ENCODE measurements at places on chromosomes 5 and 9.

- DNase-seq: no peak
Measured at GRCh38 chr5:406041-406440, 36.9 kb upstream of the EXOC3 start.

DNA sequence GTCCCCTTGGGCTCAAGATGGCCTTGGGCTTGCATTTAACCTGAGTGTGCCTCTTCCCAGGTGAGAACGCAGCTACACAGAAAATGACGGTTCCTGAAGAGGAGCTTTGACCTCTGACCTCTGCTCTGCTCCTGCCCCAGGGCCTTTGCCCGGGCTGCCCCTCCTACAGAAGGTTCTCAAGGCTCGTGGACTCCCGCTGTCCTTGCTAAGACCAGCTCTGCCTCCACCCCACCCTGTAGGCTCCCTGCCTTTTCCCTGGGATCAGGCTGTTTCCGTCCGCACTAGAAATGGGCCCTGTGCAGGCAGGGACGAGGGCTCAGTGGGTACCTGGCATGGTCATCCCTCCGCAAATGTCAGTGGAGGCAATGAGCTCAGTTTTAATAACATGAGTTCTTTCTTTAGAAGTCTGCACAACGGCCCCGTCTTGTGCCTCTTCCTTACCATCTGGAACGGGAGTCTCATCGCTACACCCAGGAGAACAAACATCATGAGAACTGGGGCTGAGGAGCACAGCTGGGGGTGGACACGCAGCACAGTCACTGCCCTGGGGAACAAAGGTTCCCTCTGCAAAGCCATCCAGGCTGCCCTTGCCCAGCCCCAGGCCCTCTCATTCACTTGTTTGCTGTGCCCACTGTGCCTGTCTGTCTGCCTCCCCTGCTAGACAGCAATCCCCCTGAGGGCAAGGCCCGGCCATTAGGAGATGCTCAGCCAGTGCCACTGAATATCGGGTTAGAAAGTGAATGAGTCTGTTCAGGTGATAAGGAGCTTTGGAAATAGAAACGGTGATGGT, 26.7 kb upstream of the LPCAT1 start:
- DNase-seq: no peak

DNA sequence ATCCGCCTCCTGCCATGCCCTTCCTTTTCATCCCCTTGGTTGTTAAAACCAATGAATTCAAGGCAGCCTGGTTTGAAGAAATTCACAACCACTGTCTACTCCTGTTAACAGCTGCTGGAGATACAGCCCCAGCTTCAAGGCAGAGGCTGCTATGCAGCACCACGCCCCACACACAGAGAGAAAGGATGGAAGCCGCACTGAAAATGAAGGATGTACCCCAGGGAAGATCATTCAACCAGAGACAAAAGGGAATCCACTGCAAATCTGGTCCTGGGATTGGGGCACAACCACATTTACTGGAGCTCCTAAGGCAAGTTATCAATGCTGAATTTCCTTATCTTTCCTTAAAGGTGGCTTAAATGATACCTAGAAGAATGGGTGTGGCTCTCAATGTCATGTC, 58.7 kb downstream of the DPYSL3 start:
- no peak for DNase-seq

DNA sequence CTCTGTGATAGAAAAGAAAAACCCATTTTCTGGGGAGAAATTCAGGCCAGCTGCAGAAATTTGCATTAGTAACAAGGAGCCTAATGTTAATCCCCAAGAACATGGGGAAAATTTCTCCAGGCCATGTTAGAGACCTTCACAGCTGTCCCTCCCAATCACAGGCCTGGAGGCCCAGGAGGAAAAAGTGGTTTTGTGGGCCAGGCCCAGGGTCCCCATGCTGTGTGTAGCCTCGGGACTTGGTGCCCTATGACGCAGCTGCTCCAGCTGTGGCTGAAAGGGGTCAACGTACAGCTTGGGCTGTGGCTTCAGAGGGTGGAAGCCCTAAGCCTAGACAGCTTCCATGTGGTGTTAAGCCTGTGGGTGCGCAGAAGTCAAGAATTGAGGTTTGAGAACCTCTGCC, 27.0 kb upstream of the C7 start:
- DNase-seq: no peak

DNA sequence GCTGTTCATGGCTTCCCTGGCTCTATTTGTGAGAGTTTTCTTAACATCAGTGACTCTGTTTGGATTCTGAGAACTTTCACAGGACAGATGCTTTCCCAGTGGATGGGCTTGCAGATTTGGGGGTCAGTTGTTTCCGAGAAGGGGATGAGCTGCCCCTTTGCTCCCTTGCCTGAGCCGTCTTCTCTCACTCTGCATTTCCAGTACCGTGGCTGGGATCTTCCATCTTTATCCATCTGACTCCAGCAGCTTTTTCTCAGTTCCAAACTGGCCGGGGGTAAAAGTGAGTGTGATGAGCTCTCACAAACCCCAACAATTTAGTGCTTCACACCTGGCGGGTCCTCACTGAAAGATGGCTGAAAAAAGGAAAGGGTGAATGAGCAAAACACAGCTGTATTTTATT, 79.1 kb downstream of the TENT4A start:
- DNase-seq: no peak

DNA sequence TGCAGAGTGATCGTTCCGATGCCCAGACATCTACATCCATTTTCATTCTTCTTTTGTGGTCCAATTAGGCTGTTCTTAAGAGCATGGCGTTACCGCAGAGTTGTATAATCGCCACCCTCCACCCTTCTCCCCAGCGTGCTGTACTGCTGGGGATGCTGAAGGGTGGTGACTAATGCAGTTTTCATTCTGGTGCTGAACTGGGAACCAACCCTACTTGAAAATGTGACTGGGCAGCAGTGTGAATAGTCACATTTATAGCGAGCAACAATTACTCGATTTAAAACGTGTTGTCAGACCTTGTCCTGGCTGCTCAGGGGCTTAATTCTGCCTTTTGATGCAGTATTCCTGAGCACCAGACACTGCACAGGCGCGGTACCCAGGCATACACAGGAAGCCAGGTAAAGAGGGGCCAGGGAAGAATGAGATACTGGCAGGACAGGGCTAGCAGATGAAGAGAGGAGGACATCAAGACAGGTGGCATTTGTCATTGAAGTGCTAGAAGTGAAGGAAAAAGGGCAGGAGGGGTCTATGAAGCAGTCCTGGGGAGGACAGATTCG, 719 bp upstream of the ISCA1 start:
- DNase-seq: no peak

DNA sequence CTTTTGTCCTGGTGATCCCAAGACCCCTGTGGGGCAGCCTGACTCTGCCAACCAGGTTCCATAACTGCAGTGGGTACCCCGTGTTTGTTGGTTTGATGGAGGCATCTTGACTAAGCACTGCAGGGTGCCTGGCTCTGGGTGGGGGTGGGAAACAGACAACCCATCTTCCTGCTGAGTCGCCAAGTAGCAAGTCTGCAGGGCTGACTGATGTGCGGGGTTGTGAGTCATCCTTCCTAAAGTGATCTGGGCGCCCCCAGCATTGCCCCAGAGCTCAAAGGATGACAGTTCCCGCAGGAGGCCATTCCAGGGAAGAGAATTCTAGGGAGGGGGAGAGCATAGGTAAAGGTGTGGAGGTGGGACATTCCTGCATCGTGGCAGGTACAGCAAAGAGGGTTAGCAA, 23.5 kb downstream of the DAB2IP start:
- DNase-seq: no peak

GRCh38 chr9:89247431-89248353, 63.3 kb upstream of the CKS2 start:
- no peak for DNase-seq

DNA sequence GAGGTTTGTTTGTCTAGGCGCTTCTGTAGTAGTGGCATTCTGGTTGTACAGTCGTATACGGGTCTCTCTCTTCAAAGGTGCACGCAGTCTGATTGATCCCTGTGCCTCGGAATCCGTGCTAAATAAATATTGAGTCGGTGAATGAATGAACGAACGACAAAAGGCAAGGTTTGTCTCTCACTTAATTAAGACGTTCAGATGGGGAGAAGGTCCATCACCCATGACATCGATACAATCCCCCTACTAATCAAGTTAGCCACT, 500 bp upstream of the CREBRF start:
- DNase-seq: no peak

DNA sequence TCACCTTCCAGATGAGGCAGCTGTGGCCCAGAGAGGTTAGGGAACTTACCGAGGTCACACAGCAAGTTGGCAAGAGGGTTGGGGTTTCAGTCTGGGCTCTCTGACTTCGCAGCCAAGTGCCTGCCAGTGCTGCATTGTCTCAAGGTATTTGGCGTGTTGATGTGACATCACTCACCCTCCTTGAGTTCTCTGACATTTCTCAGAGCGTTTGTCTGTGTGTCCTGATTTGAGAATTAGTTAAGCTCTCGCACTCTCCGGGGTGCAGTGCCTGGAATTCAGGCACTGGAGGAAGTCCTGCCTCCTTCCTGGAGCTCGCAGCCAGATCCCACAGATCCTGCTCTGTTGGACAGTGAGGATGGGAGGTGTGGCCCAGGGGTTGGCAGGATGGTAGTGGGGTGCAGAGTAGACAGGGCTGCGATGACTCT, 25.7 kb downstream of the WWC1 start:
- DNase-seq: no peak

DNA sequence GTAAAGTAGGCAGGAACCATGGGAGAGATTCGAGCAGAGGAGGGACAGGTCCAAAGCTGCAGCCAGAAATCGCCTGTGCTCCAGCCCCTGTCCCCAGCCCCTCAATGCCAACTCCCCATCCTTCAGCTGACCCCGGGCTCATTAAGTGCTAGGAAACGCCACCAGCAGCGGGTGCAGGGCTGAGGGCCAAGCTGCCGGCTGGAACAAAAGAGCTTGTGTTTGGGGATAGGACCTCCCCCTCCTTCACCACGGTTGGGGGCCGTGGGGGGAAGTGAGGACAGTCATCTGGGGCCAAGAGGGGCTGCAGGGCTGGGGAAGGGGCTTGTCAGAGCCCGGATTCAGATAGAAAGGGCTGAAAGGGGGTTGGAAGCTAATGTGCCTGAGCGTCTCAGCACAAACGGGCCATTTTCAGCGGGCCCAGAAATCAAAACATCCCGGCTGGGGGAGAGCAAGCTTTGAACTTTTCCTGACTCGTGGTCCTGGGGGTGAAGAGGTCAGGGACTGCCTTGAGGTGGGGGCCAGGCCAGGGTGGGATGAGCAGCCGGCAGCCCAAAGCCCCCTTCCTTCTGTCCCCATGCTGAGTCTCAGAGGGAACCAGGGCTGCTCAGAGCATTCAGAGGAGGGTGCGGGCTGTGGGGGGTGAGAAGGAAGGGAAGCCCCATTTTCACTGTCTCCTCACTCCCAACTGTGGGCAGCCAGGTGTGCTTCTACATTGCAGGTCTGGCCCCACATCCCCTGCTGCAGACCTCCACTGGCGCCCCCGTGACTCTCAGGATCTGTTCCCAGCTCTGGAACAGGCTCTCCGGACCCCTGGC, 69.4 kb upstream of the DAB2IP start:
- DNase-seq: no peak

- DNase-seq: no peak
Measured at GRCh38 chr9:105932276-105932675, 237.9 kb downstream of the TMEM38B start.

DNA sequence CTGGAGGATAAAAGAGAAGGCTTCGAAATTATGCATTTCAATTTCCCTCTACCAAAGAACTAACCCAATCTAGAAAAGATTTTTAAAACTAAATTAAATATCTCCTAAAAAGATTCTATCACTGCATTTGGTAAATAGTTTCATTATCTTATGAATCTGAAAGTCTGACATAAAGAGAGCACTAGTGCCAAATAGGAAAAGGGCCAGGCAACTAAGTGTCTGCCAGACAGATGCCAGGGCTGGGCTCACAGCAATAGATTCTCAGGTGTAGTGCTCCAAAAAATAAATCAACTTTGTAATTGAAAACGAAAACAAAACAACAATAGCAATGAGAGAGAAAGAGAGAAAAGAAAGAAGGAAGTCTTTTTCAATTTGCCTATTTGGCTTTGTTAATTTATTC, 157.7 kb upstream of the GNA14 start:
- no peak for DNase-seq

DNA sequence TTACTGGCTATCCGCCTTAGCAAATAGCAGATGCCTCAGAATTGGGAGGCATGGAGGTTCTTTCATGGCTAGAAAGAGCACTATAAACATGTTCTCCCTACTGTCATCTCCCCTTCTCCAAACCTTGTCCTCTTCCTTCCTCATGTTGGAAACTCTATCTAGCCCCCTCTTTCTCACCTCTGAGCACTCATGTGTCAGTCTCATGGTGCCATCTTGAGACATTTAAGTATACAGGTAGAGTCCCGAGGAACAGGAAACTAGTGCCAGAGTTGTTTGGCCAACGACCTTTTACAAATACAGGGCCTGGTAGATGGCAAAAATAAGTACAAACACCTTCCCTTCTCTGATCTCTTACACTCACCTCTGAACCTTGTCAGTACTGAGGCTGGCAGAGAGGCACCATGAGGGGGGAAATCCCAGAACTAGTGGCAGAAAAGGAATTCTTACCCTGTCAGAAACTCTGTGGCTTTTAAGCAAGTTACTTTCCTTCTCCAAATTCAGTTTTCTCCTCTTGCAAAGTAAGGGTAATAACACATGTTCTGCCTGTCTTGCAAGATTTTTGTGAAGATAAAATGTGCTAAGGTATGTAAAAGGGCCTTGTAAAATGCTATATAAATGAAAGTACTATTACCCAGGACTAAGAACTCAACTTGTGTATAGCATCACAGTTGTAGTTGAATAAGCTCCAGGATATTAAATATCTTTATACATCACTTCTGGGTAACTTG, 94.1 kb upstream of the SNX2 start:
- DNase-seq: no peak

DNA sequence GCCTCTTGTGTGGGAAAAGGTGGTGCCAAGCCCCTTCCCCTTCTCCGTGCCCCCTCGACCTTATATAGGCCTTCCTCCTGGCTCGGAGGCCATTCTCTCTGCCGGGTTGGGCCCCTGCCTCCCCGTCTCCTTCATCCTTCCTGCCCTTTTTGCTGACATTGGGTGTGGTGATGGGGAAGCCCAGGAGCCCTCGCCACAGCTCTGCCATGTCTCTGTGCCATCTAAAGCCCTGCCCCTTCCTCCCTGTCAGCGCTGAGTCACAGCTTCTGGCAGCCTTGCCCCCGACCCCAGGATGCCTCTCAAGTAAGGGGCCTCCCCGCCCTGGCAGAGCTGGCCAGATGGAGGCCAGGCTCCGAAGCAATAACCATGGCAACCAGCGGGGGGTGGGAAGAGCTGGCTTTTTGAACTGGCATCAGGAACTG, 30.4 kb downstream of the JADE2 start:
- DNase-seq: peak; percentile 88

GRCh38 chr5:77892061-77893010, 116.2 kb upstream of the TBCA start:
- no peak for DNase-seq

- no peak for DNase-seq
Measured at GRCh38 chr5:67019065-67019845, 177.3 kb downstream of the CD180 start.

Measured in activated T-cell treated with anti-CD3 and anti-CD28 coated beads, Interleukin-2, amount 50 U/mL, for 48 hours (primary cell).